ENCODE measurements at places on chromosomes 5 and 9. TPM values are rescaled to one million over a fixed set of nuclear protein-coding genes. Genes with fewer than 3 reads are reported as not detected.

The MYOT gene
- 10.2 TPM for total RNA-seq

The CDO1 gene
- 10.9 TPM for total RNA-seq

The TENT4A gene
- 17.8 TPM for total RNA-seq

The LIX1 gene
- total RNA-seq, result 0.33 TPM

The WNT8A gene
- not detected for total RNA-seq

The CNTFR gene
- total RNA-seq, result 0.43 TPM
